ENCODE measurements at places on chromosomes 3 and 15.

GRCh38 chr3:153043729-153044328 lies 118.2 kb upstream of the RAP2B start:
- no peak for DNase-seq

- DNase-seq, result no peak
Measured at GRCh38 chr3:52385157-52385556, 59.7 kb downstream of the SEMA3G start.

- DNase-seq, result no peak
Measured at GRCh38 chr3:72280876-72281275, 495.9 kb upstream of the PROK2 start.

DNA sequence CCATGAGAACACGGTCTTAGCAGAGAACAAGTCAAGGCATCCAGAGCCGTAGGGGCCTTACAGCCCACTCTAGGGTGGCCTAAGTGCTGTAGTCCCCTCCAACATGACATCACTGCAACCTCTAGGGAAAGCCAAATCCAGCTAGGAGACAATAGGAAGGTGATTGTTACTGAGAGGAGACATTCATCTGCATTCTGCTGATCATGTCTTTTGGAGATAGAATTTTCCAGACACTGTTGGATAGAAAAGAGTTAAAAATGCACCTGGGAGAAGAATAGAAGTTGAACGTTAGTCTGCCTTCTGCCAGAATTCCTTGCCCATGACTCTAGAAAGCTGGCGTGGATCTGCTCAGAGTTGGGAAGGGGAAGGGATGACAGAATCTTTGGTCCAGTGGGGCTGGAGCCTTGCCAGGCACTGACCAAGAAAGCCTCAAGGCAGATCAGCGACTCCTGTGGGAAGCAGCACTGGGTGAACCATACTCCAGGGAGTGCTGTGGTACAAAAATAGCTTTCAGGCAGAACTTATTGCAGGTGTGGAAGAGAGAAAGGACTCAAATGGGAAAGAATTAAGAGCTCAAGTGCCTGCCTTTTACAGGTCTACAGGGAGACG lies 44.8 kb upstream of the RAF1 start:
- DNase-seq, result no peak

DNA sequence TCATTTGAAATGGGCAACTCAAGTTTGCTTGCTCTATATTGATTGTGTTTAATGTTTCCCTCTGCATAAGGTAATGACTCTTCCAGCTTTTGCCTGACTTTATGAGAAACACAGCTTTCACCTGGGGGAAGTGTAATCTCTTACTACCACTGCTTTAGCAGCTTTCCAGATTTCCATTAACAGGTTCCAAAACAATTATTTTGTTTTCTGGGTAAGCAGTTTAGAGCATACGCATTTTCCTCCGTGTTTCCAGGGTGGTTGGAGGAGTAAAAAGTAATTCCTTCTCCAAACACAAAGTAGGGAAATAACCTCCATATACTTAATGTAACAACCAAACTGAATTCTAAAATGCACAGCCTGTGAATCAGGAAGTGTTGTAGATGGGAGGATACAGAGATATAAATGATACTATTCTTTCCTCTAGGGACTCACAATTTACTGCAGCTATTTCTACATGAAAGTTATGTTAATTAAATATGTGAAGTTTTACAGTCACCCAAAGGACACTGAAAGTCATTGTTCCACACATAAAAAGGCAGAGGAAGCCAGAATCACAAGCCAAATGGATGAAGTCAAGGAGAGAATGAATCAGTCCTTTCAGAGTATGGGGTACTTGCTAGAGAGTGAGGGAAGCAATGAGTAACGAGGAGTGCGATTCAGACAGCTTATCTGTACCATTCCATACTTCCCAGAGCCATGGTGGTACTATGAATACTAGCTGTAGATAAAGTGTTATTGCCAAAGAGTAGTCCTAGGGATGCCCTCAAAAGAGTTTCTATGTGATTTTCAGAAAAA lies 16.6 kb downstream of the ST3GAL6 start:
- no peak for DNase-seq

GRCh38 chr15:47708161-47708980 lies 8.9 kb upstream of the SEMA6D start:
- DNase-seq, result no peak

GRCh38 chr3:15171096-15171495 lies 35.0 kb upstream of the CAPN7 start:
- DNase-seq, result no peak

GRCh38 chr3:81581966-81582599 lies 179.4 kb downstream of the GBE1 start:
- no peak for DNase-seq

DNA sequence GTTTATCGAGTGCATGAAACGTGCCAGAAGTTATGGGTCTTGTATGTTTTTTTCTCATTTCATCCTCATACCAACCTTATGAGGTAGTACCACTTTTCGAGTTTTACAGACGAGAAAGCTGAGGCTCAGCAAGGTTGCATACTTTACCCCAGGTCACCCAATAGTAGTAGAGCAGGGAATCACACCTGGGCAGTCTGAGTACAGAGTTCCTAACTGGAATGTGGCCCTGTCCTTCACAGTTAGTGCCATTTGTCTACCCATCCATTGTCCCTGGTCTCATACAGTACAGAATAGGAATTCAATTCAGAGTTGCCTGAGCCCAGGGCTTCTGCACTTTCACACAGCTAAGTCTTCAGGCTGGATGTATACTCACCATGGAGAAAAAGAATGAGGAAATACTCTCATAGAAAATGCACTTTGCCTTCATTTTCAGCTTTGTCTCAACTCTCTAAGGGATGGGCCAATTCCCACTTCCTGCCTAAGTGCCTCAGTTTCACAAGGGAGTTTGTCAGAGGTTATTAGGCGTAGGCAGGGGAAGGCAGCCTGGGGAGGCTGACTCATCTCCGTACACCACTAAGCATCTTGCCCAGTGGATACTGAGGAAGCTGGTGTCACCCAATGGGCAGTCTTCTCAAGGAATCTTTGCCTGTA lies 93.2 kb downstream of the TMEM212 start:
- no peak for DNase-seq

GRCh38 chr3:132624790-132625189 lies 27.7 kb downstream of the ACKR4 start:
- no peak for DNase-seq

GRCh38 chr15:42640109-42640508 lies 64.7 kb downstream of the STARD9 start:
- no peak for DNase-seq

- DNase-seq, result peak; percentile 80
Measured at GRCh38 chr15:47293466-47294162, 423.7 kb upstream of the SEMA6D start.

DNA sequence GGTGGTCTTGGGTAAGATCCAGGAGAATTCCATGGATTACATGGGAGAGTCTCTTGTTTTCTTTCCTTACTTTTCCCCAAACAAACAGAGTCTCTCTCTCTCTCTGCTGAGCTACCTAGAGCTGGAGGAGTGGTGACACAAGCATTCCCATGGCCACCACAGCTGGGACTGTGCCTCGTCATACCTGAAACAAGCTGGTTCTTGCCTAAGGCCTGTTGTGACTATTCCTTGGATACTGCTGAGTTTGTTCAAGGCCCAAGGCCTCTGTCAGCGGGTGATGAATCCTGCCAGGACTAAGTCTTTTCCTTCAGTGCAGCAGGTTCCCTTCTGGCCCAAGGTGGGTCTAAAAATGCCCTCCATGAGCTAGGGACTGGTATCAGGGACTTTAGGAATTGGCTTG lies 378.1 kb upstream of the ZNF385D start:
- DNase-seq, result no peak

DNA sequence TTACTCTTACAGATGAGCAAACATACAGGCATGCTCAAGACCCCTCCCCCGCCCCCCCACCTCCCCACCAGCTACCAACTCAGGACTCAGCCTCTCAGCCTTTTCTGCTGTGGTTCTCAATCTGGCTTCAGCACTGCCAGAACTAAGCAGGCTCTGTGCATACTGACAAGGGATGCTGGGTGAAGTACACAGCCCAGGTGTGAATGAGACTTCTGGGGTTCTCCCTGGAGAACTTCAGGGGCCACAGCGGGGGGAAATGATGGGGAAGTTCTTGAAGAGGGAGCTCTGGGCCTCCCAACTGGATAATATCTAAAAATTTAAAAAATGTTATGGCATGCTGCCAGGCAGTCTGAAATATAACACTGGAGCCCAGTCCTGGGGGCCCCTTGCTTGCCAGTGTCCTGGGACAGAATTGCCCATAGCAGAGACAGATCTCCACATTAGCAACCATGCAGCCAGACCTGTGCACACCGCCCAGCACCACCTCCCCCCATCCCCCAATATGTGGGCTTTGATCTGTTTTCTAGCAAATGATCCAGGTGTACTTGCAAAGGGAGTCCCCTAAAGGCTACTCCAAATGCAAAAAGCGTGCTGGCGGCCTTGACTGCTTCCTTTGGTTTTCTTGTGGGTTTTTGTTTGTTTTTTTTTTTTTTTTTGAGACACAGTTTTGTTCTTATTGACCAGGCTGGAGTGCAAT lies 41.4 kb downstream of the PGPEP1L start:
- no peak for DNase-seq

DNA sequence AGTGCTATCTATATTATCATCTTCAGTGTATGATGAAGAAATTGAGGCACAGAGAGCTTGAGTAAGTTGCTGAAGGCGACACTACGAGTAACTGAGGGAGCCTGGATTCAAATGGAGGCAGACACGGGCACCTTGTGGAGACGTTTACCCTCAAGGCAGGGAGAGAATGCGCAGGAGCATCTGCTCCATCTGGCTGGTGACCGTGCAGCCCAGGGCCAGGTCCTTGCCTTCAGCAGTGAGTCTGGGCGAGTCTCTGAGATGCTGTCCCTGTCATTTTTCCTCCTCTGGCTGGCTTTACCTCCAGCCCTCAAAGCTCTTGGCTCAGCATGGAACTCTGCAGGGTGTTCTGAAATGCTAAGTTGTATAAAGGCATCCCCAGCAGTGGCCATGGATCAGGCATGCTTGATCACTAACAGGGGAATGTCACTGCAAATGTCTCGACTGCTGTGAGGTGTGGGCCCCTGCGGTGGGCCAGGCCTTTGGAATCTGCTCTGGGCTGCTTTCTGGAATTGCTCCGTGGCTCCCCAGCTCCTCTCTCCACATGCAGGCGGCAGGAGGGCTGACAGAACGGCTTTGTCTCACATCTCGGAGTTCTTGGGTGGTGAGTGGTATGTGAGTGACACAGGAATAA lies 19.7 kb downstream of the SPSB4 start:
- DNase-seq, result no peak

DNA sequence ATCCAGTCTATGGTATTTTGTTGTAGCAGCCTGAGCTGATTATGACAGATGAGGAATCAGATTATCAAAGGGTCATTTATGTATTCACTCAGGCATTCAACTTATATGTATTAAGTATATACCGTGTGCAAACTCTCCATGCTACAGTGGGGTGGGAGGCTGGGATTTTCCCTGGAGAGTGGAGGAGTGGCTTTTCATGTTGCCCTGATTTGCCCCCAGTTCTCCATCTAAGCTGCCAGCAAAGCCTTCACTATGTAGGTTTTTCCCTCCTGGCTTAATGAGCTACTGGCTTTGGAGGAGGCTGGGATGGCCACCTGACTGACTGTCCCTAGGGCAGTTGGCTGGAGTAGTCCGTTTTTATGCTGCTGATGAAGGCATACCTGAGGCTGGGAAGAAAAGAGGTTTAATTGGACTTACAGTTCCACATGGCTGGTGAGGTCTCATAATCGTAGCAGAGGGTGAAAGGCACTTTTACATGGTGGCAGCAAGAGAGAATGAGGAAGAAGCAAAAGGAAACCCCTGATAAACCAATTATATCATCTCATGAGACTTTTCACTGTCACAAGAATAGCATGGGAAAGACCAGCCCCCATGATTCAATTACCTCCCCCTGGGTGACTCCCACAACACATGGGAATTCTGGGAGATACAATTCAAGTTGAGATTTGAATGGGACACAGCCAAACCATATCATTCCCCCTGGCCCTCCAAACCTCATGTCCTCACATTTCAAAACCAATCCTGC lies 253.9 kb downstream of the RPLP1 start:
- DNase-seq, result no peak

GRCh38 chr15:82174471-82175235 lies 87.9 kb downstream of the EFL1 start:
- DNase-seq, result no peak

DNA sequence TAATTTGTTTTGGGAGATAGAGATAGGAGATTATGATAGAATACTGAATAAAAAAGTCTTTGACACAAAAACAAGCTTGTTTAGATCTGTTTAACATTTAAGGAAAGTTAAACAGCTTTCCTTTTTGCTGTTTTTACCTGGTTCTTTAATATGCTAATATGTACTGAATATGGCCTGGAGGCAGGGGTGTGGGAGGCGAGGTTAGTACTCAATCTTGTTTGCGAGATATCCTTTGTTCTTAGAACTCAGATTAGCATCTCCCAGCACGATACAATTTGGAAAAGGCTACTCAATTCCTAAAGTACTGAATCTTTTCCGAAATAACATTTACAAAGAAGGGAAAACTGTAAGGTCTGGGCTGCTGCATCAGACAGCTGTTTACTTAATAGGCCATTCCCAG lies 40.8 kb upstream of the ST3GAL6 start:
- DNase-seq, result no peak

- DNase-seq, result no peak
Measured at GRCh38 chr3:55500555-55501330, 13.6 kb upstream of the WNT5A start.

GRCh38 chr3:11362600-11362999 lies 90.4 kb downstream of the ATG7 start:
- no peak for DNase-seq

DNA sequence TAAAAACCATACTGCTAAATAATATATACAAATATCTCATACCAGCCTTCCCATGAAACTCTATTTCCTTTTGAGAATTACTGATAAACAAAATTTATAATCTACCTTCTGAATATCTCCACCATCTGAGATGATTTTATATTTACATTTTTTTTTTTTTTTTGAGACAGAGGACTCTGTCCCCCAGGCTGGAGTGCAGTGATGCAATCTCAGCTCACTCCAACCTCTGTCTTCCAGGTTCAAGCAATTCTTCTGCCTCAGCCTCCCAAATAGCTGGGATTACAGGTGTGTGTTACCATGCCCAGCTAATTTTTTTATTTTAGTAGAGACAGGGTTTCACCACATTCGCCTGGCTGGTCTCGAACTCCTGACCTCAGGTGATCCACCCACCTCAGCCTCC lies 42.8 kb upstream of the IGF2BP2 start:
- DNase-seq, result no peak

DNA sequence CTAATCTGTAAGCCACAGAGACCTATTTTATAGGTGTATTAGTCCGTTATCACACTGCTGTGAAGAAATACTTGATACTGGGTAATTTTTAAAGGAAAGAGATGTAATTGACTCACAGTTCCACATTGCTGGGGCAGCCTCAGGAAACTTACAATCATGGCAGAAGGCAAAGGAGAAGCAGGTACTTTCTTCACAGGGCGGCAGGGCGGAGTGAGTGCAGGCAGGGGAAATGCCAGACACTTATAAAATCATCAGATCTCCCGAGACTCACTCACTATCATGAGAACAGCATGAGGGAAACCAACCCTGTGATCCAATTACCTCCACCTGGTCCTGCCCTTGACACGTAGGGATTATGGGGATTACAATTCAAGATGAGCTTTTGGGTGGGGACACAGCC lies 108.7 kb downstream of the GALK2 start:
- no peak for DNase-seq

GRCh38 chr3:194058189-194058571 lies 77.8 kb upstream of the HES1 start:
- DNase-seq, result peak; percentile 56

Data from ovary (tissue), 10 donors.